ENCODE measurements at places on chromosomes 12 and 14.

DNA sequence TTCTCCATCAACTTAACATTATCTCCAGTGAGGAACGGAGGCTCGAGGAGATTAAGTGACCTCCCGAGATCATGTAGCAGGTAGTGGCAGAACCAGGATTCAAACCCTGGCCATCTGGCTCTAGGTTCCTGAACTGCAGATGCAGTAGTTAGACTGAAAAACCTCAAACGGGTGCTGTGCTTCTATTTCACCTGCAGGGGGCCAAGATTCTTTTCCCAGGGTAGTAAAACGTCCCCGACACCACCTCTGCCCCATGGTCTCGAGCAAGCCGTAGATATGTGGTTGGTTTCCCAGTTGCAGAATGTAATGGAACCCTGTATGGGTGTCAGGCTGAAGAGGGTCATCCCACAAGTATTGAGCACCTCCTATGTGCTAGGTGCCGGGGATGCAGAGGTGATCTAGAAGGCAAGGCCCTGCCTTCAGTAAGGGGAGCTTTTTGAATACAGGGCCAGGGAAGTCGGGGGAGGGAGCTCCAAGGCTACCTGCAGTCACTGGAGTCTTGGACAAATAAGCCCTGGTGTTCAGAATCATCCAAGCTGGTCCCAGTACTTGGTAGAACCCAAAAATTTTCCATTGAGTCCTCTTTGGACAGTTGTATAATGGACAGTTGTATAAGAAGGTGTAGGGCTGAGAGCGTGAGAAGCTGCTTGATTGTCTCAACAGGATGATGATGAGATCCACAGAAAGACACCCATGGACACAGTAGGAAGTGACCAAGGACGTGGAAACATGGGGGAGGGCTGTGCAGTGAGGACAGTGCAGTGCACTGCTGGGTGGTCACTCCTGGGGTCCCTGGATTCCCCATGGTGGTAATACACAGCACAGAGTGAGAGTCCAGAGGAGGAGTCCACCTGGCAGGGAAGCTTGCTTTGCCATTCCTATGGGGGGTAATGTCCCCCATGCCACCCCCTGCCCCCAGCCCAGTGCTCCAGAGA, 197.2 kb downstream of the CHST11 start:
- no peak for DNase-seq

DNA sequence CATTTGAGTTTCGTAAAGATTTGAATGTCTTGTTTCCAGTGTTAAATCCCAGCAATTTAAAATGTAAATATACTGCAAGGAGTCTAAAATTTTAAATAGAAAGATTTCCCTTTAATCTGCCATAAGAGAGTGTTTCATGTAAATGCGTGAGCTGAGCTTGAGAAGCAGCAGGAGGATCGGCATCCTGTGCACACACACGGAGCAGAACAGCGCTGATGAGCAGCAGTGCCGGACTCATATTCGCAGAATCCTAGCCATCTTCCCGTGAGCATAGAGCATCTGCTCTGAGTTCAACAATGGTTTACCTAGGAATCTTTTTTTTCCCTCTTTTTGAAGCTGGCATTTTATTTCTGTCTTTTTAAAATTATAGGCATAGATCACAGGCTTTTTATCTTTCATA, 29.8 kb upstream of the AMN start:
- DNase-seq = no peak

DNA sequence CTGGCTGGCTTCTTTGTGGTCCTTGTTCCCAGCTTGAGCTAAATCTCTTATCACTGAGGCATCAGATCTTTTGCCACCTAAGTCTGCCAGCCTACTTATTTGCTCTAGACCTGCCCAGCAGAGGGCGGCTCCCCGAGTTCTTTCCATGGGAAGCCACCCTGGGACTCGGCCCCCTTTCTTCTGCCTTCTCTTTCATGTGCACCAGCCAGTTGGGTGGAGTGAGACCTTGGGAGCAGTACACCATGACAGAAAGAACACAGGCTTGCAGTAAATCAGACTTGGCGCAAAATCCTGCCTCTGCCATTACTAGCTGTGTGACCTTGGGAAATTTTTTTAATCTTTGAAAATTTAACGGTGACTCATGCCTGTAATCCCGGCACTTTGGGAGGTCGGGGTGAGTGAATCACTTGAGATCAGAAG, 7.4 kb downstream of the SMAGP start:
- peak; percentile 50 for DNase-seq

- no peak for DNase-seq
These were observed 92.9 kb upstream of the FOXN3 start for GRCh38 chr14:89509891-89510290.

- DNase-seq = no peak
These were observed 278.8 kb downstream of the ZFP36L1 start for GRCh38 chr14:68513838-68514607.

GRCh38 chr14:23345987-23346692, 6.5 kb downstream of the SLC22A17 start:
- no peak for DNase-seq

DNA sequence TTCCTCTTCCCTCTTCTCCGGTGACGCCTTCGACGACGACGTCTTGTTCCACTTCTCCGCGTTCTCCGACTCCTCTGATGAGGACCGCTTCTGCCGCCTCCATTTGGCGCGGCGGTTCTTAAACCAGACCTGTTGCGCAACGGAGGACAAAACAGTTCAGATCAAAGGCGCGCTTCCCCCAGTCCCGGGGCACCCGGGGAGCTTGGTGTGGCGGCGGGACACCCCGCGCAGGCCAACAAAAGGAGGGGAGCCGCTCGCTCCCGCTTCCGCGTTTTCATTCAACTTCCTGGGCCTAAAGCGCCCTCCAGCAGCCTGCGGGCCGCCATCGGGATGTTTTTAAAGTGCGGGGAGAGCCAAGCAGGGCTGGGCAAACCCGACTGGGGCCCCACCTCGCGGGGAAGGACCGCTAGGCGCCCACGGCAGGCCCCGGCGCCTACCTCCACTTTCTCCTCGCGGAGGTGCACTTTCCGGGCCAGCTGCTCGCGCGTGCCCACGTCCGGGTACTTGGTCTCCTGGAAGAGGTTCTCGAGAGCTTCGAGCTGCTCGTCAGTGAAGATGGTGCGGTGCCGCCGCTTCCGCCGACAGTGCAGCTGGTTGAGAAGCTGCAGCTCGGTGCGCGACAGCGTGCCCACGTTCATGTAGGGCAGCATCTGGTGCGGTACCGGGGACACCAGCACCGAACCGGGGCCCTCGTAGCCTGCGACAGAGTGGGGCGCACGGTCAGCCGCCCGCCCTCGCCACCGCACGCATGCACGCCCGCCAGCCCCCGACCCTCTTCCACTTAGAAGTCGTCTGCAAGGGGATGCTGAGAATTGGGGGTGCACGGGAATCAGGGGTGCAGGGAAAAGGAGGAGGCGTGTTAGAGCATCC, 1.2 kb downstream of the GSC start:
- no peak for DNase-seq

- DNase-seq = peak; percentile 76
These were observed 873 bp downstream of the PLXNC1 start for GRCh38 chr12:94149119-94149780.

GRCh38 chr14:89268514-89268913, 148.5 kb downstream of the FOXN3 start:
- no peak for DNase-seq

GRCh38 chr12:52005903-52006703, 643 bp upstream of the TAMALIN start:
- DNase-seq = no peak

- DNase-seq = no peak
These were observed 36.4 kb upstream of the FBRSL1 start for GRCh38 chr12:132453361-132454192.

GRCh38 chr12:66963901-66964300, 285.0 kb upstream of the GRIP1 start:
- no peak for DNase-seq

DNA sequence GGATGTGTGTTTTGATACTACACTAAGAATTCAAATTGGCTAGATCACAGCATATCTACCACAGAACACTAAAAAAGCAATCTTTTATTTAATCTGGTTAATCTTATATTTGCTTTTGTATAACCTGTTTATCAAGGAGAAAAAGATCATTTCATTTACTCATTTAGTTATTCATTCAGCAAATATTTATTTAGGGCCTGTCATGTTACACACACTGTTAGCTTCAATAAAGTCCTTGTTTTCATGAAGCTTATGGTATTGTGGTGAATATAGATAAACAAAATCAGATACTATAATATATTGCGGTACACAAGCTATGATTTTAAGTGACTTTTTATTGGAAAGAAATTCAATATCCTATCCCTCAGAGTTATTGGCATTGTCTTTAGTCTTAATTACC, 350.8 kb downstream of the LRFN5 start:
- no peak for DNase-seq

- DNase-seq = no peak
These were observed 12.6 kb upstream of the CTDSP2 start for GRCh38 chr12:57859121-57859520.

- no peak for DNase-seq
These were observed 22.3 kb downstream of the ZFC3H1 start for GRCh38 chr12:71641390-71641789.

Data from myocyte (in vitro differentiated cells).